ENCODE measurements at places on chromosomes 7 and 10.

DNA sequence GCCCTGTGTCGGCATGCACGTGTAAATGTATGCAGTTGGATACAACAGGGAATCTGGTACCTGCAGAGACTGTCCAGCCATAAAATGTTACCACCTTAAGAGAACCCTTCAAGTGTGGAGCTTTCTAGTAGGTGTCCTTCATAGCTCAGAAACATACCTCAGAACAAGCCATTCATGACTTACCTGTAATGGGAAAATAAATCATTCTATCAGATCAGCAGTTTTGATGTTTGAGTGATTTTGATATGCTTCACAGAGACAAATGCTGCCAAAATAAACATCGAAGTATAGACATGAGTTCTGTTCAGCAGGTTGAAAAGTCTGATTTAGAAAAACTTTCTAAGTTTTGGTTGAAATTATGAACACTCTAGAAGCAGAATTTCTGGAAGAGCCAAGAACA is 33.5 kb upstream of the UMAD1 start:
- DNase-seq = no peak

DNA sequence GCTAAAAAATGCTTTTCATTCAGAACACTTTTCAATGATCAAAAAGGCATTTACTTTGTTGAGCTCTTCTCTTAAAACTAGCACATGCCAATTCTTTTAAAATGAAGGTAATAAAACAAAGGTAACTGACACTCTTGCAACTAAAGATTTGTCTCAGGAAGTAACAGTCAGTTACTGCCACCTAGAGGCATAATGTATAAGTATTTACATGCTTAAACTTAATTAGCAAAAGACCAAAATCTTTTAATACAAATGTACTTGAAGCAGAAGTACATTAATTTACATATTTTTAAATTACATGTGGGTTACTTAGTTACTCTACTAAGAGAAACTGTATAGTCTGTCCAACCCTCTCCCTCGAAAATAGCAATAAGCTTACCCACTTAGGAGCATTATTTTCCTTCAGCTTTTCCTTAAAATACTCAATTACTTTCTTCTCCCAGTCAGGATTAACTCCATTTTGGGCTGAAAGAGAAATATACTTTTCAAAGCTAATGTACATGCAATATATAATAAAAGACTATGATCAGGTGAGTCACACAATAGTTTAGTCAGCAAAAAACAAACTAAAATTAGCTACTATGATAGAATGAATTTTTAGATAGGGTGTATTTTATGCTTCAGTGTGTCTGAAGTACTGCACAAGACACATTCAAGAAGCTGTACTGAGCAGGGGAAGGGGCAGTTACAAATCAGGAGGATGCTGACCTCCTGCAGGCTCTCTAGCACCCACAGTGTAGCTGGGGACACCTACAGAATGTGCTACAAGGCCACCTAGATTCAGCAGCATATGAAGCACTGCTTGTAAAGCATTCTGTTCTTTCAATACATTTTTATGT is 13.0 kb downstream of the MCMBP start:
- no peak for DNase-seq

DNA sequence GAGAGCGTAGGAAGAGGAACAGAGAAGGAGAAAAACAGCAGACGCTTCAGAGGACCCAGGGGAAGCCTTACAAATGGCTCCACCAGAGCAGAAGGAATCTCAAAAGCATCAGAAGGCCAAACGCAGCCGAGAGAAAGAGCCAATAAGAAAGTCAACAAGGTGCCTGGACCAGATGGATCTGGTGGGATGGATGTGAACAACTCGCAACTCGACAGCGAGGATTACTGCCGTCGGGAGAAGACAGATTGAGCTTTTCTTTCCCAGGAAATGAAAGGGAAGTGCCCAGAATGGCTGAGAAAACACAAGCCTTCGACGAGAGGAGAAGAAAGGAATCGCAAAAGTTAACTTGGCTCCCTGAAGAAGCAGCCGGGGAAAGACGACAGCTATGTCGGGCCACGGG is 132.8 kb upstream of the MGMT start:
- DNase-seq = no peak

DNA sequence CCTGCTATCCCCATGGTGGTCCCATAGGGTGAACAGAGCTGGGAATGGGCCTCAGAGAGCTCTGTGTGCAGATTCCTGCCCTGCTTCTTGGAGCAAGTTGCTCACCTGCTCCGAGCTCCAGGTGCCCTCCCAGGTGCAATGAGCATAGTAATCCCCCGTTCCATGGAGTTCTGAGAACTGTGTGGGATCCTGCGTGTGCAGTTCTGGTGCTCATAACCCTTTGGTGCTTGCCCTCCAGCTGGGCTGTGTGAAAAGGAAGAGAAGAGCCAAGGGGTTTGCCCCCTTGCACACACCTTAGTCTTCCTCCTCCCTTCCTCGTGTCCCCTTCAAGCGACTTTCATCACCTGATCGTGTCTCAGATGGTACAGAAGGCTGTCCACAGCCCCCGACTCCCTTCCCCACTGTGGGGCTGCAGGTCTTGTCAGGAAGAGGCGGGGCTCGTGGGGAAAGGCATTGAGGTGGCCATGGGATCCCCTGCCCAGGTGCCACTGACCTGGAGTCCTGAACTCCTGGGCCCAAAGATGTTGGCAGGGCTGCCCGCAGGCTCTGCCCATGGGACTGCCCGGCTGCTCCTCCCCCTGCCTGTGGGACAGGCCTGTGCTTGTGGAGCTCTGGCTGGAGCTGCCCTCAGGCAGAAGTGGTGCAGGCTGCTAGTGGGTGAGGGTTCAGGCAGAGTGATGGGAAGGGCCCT is 21.9 kb upstream of the ZNF488 start:
- no peak for DNase-seq

DNA sequence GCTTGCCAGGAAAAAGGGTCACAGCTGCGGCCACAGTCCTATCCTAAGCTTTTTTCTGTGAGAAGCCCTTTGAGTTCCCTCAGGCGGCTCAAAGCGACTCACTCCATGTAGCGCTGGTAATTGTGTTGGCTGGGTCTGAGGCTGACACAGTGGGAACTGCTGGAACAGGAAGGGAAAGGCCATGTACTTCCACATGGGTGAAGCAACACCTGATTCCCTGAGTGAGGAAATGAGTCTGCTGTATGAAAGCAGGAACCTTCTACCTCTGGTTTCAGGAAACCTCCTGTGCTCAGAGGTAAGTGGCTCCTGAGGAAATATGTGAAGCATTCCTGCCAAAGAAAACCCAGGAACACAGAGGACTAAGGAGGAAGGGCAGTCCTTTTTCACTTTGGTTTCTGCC is 734.6 kb upstream of the SORCS1 start:
- DNase-seq = no peak

DNA sequence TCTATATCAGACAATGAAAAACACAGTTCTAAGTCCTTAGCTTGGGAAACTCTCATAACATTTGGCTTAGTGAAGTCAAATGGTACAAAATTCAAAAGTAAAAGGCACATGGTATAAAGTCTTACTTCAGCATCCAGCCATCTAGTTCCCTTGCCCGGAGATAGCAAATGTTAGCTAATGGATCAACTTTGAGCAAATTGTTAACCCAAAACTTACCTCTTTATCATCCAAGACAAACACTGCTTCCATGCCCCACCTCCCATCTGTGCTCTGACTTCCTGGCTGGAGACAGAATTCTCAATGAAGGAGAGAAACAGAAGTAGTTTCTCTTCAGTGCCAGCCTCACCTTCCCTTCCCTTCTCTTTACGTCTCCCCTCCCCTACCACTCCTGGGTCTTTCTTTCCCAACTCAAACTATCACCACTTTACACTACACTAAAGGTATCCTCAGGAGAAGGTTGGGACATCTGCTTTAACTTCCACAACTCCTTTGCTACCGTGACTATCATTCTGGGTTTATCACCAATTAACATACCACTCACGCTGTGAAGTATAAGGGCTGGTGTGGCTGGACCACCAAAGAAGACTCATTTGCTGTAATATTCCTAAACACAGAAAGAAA is 21.2 kb upstream of the ZNRF2 start:
- no peak for DNase-seq

DNA sequence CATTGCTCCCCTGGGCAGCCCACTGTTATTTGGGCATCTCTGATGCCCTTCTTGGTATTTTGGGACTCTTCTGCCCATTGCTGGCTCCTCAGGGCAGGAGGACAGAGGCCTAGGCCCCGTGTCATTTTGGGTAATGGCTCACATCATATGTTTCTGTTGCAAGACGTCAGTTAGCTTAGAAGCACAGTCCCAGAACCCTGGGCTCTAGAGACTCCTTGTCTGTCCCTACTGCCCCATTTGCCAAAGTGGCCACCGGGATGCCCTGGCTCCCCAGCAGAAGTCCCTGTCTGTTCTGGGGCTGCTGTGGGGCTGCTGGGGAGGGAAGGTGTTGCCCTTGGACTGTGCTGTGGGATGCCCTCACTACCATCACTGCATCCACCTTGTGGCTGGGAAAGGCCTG is 48.8 kb downstream of the ADCYAP1R1 start:
- no peak for DNase-seq

- DNase-seq = no peak
These were observed 11.0 kb downstream of the RPS24 start for GRCh38 chr10:78044699-78045098.

DNA sequence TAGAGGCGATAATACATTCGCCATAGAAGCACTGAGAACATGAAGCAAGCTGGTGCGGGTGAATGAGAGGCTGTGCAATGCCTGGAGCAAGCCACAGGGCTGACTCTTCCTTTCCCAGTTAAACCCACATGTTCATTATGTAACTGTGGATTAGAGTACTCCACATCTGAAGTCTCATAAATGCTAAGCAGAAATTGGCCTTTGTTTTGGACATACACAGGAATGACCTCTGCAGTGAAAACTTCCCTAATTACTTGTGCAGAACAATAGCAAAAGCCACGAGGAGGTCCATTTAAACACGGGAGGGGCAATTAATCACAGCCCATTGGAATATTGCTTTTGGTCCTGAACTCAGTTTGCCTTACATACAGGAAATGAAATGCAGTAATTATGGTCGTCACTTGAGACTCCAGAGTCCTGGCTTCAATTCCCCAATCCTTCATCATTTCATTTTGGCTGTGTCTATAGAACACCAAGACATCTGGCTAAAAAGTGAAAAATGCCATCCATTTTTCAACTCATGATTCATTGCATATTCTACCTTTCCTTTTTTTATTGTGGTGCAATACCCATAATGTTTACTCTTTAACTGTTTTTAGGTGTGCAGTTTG is 78.7 kb upstream of the CXCL12 start:
- DNase-seq = no peak

GRCh38 chr10:110647136-110647430 is 2.9 kb downstream of the RBM20 start:
- DNase-seq = no peak

- no peak for DNase-seq
These were observed 122.5 kb downstream of the RELN start for GRCh38 chr7:103866919-103867318.

- no peak for DNase-seq
These were observed 79.0 kb downstream of the TRIL start for GRCh38 chr7:28879105-28879504.

- no peak for DNase-seq
These were observed 448.9 kb downstream of the ADRA2A start for GRCh38 chr10:111525696-111526095.

- no peak for DNase-seq
These were observed 32.6 kb upstream of the NCAPG2 start for GRCh38 chr7:158737064-158737695.

GRCh38 chr7:97818066-97818663 is 54.0 kb downstream of the ASNS start:
- DNase-seq = no peak

DNA sequence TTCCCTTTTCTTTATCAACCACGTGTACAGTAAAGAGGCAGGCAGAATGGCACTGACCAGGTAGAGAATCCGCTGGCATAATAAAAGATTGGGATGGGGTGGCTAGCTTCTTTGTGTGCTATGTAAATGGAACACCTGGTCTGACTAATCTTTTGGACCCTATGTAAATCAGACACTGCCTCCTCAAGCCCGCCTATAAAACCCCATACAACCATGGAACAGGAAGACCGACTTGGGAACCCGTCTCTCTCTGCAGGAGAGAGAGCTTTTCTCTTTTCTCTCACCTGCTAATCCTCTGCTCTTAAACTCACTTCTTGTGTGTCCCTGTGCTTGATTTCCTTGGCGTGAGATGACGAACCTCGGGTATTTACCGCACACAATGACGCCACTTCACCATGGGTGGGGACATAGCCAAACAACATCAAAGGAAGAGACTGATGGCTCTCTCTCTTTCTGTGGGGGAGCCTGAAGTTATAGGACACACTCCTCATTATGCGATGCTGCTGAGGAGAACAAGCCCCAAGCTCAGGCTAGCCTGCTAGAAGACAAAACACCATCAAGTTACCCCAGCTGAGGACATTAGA is 94.2 kb downstream of the ARL5B start:
- DNase-seq = no peak

GRCh38 chr10:59793919-59794318 is 40.7 kb upstream of the MRLN start:
- DNase-seq = no peak

- no peak for DNase-seq
These were observed 62.9 kb downstream of the CCSER2 start for GRCh38 chr10:84391326-84391725.

DNA sequence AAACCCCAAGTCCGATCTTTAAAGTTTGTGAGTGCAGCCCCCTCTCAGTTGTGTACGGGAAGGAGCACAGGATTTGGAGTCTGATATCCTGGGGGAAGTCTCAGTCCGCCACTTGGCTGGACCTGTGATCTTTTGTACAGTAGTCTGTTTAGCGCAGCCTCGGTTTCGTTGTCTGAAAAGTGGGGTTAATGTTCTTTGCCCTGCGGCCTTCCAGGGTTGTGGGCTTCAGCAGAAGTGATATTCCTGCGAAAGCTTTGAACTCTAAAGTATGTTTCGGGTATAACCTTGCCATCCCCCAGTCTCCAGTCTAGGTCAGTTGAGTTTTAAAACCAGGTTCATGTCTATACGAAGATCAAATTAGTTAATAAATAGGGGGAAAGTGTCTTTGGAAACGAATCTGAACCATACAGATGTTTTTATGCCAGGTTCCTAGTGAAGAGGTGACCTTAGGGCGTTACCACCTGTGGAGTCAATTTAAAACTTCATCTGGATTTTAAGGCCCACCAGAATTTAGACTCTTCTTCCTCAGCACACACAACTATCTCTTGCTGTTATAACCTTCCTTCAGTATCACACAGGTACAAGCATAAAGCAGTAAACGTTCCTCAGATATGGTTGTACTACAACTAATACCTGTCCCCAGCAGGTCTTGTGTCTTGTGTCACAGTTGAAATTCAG is 904 bp downstream of the R3HCC1L start:
- no peak for DNase-seq

GRCh38 chr10:18261768-18262231 is 121.6 kb downstream of the CACNB2 start:
- no peak for DNase-seq
